Lower lobe of right lung (tissue), 2 donors: ENCODE measurements at places on chromosomes 1 and 21. TPM values are rescaled to one million over a fixed set of nuclear protein-coding genes. Genes with fewer than 3 reads are reported as not detected.

DNA sequence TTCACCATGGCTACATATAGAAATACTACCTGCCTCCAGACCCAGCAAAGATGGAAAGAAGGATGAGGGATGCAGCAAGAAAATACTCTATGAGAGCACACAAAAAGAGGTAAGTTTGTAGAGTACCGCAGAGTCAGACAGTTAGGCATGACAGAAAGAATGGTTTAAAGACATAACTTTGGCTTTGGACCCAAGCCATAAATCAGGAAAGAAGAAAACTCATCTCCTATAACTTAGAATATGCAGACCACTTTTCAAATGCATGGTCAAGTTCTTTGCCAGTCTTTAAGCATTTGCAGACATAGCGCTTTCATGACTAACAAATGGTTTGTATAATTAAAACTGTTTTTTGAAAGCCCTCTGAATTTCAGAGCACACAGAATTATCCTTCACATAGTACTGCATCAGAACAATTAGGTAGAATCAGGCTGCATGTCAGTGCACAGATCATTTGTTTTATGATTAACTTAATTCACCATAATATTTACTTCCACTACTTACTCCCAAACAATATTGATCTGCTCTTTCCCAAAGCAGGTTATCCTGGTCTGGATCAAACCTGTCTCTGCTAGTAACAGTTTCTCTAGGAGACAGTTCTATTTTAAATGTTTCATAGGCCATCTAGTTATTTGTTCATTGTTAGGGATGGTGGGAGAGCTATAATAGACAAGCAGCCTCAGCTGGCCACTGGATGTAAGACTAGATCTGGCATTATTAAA is 280.7 kb upstream of the NR5A2 start:
- DNase-seq = no peak

- no peak for DNase-seq
Measured at GRCh38 chr1:84887261-84887934, 5.6 kb downstream of the LPAR3 start.

- no peak for DNase-seq
Measured at GRCh38 chr21:31473685-31474345, 129.8 kb upstream of the TIAM1 start.

- DNase-seq = no peak
Measured at GRCh38 chr1:229952670-229953520, 114.1 kb upstream of the GALNT2 start.

DNA sequence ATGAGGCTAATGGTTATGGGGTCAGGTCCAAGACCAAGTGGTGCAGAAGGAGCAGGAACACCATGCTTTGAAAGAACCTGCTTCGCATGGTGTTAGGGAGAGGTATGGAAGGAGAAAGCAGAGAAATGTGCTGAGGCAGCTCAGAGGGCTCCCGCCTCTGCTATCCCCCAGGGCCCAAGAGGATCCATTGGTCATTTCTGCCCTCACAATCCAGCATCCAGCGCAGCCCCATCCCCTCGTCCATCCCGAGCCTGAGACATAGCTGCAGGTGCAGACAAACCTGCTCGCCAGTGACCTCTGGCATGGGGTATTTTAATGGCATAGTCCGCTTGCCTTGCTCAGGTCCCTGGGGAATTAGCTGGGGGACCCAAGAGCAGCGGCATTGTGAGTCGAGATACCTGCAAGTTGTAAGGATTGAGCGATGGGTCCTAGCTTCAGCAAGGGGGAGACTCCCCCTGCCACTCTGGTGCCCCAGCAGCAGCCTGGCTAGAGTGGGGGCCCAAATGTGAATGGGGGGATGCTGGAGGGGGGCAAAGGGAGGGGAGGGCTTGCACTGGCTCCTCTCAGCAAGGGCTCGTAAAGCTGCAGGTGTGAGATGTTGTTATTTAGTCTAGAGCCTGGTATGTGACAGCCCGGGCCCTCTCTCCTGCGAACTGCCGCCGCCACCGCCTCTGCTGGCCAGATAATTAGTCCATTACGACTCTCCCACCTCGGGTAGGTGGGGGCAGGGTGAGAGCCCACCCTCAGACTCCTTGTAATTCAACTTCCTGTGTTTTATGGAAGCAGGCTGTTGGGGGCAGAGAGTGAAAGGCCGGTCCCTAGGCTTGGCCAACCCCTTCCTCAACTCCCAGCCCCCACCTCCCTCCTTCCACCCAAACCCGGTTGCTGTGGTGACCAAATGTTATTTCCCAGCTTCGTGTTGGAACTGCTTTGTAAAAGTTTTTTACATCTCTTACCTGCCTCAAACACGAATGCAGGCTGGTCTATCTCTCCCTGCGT is 118.8 kb downstream of the RNF220 start:
- DNase-seq = no peak

DNA sequence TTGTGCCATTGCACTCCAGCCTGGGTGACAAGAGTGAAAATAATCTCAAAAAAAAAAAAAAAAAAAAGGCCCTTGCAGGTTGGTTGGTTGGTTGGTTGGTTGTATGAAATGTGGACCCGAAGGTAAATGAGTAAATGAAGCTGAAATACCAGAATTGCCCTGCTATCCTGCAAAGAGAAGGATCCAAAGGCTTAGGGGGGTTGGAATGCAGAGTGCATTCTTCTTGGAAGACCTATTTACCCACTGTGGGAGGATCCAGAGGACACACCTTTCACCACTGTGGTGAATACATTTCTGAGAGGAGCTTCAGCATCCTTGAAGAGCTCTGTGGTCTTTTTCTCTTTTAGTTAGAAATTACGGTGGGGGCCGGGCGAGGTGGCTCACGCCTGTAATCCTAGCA is 28.7 kb upstream of the EIF4G3 start:
- no peak for DNase-seq

The TNFRSF4 gene
- total RNA-seq = 3.0 TPM

The LHX8 gene
- total RNA-seq = not detected

The MANEAL gene
- total RNA-seq = 4.9 TPM

The ZBED6 gene
- total RNA-seq = 33.4 TPM
